ENCODE measurements at places on chromosomes 1 and 21. TPM values are rescaled to one million over a fixed set of nuclear protein-coding genes. Genes with fewer than 3 reads are reported as not detected.

SERTAD4 gene
- 2.9 TPM for total RNA-seq

SH2D1B gene
- not detected for total RNA-seq

CAPN9 gene
- not detected for total RNA-seq

CRYBG2 gene
- total RNA-seq: 1.8 TPM

DNA sequence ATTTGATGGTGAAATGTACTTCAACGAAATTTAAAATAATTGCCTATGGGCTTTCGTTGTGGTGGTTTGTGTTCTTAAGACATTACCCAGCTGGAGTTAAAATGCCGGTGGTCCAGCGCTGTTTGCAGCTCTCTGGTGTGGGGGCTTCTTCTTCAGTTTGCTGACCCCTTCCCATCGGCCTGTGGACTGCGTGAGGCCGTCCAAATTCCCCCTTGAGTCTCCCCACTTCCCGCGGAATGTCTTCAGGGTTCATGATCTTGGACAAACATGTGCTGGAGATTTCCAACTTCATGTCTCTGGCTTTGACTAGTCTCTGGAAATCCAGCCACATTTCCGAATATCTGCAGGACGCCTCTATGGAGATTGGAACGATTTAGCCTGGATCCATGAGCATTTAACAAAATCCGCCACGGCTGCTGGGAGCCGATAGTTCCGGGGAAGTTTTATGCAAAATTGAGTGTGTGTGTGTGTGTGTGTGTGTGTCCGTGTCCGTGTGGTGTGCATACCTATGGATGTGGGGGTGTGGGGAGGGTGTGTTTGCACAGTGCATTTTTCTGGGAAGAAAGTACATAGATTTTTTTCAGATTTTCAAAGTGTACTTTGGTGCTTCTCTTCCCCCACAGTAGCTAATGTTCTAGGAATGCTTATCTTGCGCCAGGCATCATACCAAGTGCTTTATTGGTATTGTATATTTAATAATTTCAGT, 117.2 kb downstream of the PCP4 start:
- no peak for DNase-seq

GRCh38 chr1:84835169-84835568, 57.8 kb downstream of the LPAR3 start:
- peak; percentile 19 for DNase-seq

- no peak for DNase-seq
These were observed 3.2 kb downstream of the CTSE start for GRCh38 chr1:206020393-206021007.

GRCh38 chr1:153588482-153588881, 22.8 kb upstream of the S100A2 start:
- DNase-seq: no peak

DNA sequence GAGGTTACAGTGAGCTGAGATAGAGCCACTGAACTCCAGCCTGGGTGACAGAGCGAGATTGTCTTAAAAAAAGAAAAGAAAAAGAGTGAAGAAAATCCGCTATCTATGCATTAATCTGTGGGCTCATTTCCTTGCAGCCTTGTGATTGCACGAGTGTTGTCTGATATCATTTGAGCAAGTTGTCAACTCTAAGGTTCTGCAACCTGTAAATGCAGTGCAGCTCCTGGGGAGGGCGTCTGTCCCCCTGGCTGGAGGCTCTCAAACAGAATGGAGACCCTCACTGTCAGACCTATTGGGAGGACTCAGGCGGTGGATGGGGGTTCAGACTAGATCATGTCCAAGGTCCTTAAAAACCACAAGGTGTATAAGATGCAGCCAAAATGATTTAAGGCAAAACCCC, 6.2 kb downstream of the CORT start:
- DNase-seq: no peak

All from astrocyte (in vitro differentiated cells and primary cell).